ENCODE measurements at places on chromosomes 11 and 22.
A peak's percentile ranks its signal among the peaks of the same experiment; 100 is the strongest.

- DNase-seq = no peak
These were observed 8.3 kb downstream of the SREBF2 start for GRCh38 chr22:41841085-41841712.

GRCh38 chr11:133134314-133135173 lies 397.8 kb downstream of the OPCML start:
- DNase-seq = peak; percentile 63

DNA sequence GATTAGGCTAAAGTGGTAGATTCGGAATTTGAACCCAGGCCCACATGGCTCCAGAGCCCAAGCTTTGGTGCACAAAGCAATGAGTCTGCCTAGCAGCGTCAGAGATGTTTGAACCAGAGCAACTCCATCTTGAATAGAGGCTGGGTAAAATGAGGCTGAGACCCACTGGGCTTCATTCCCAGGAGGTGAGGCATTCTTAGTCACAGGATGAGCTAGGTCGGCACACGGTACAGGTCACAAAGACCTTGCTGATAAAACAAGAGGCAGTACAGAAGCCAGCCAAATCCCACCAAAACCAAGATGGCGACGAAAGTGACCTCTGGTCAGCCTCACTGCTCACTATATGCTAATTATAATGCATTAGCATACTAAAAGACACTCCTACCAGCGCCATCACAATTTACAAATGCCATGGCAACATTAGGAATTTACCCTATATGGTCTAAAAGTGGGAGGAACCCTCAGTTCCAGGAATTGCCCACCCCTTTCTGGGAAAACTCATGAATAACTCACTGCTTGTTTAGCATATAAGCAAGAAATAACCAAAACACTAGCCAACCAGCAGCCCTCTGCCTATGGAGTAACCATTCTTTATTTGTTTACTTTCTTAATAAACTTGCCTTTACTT lies 40.3 kb upstream of the DAGLA start:
- no peak for DNase-seq

DNA sequence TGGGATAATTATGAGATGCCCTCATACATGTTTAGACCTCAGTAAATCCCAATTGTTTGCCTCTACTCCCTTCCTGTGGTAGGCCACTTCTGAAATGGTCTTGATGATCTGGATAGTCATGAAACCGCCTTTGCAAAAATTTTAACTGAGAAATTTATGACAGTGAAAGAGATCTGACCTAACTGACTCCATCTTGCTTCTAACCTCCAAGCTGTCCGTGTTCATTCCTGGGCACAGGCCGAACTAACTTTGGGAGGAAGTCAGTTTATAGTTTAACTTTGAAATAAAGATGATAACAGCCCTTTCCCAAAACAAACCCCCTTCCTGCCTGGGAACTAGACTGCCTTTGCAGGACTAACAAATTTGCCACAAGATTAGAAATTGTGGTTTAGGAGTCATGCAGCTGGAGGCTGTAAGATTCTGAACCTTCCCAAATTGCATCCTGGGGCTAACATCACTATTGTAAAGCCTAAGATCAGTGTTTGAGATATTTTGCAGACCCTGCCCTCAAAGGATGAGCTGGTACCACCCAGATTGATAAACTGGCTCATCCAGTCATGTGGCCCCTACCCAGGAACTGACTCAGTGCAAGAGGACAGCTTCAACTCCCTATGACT lies 19.9 kb upstream of the CTR9 start:
- DNase-seq = no peak

GRCh38 chr11:61690706-61691379 lies 10.7 kb downstream of the DAGLA start:
- DNase-seq = peak; percentile 74
